NCI-H526 treated with DMSO at 0.1 percent for 48 hours (cell line): ENCODE measurements at places on chromosomes 13 and 19.

GRCh38 chr13:76319921-76320320 is 566.3 kb downstream of the KCTD12 start:
- DNase-seq: no peak

GRCh38 chr13:47076500-47076899 is 179.6 kb upstream of the HTR2A start:
- no peak for DNase-seq

GRCh38 chr19:5186293-5187050 is 154.1 kb downstream of the PTPRS start:
- DNase-seq: no peak

- DNase-seq: no peak
Observed at GRCh38 chr13:91482427-91482826, 84.0 kb downstream of the GPC5 start.

GRCh38 chr13:32125751-32126150 is 94.2 kb downstream of the FRY start:
- DNase-seq: no peak

DNA sequence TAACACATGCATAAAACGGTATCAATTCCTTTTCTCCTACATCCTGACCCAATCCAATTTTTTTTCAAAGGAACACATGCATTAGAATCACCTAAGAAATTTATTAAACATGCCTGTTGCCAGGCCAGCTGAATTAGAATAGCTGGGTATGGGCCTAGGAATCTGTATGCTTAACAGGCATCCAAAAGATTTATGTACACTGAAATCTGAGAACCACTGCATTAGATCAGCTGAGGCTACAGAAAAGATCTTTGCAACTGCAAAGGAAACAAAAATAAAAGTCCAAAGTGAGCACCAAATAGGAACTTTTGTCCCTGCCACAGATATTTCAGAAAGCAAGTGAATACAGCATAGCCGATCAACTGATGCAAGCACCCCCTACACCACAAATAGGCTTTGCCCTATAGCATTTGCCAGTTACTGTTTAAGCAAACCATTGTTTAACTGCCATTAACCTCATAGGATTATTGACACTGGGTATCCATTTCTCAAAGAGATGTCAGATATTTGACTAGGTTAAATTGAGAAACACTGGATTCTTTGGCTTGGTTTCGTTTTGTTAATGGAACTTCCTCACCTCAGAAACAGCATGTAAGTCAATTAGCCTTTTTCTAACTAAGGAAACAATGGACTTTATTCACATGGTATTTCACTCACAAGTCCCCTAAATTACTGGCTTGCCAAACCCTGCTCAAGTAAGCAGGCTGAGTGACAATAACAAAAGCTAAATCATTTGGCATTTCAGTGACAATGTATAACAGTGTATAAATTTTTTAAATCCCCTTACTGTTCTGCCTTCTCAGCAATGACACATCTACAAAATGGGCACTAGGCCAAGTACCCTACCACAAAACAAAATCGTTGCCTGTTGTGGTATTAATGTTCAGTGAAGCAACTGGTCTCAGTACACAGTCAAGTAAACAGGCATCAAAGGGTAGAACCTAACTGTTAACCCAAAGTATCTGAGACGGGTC is 67.8 kb downstream of the SUCLA2 start:
- DNase-seq: peak; percentile 37

- no peak for DNase-seq
Observed at GRCh38 chr13:85362980-85363379, 436.2 kb downstream of the SLITRK6 start.

GRCh38 chr13:99376132-99376531 is 68.9 kb upstream of the GPR183 start:
- DNase-seq: no peak

- DNase-seq: peak; percentile 72
Observed at GRCh38 chr13:36819739-36820090, 693 bp downstream of the RFXAP start.

DNA sequence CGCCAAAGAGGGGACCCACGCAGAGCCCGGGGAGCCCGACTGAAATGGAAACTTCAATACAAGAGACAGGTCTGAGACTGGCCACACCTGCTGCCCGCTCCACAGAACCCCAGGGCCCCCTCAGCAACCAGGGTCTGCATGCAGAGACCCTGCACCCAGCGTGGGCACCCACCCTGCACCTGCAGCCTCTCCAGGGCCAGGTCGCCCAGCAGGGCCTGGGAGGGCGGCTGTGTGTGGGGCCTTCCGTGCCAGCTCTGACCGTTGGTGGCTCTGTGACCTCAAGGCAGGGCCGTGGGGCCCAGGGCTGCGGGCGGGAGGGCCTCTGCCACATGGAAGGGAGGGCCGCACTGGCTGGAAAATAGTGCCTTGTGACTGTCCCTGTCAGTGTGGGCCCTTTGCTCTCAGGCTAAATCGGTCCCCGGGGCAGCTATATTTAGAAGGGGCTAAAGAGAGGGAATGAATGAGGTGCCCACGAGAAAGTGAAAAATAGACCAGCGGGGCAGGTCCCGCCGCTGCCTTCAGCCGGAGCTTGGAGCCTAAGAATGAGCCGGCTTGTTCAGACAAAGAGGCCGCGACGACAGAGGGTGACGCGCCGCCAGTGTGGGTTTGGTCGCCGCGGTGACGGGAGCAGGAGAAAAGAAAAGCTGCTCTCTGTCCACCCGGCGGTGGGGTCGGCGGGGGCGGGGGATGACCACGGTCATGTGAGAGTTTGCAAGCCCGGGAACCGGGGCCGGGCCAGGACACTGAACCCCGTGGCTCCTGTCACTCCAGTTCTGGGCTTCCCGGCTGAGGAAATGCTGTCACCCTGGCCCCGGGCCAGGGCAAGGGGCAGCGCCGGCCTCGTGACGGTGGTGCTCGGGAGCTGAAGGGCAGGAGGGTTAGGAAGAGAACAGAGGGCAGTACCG is 70.5 kb downstream of the GADD45B start:
- no peak for DNase-seq

- no peak for DNase-seq
Observed at GRCh38 chr19:2394442-2395292, 32.7 kb downstream of the TIMM13 start.

DNA sequence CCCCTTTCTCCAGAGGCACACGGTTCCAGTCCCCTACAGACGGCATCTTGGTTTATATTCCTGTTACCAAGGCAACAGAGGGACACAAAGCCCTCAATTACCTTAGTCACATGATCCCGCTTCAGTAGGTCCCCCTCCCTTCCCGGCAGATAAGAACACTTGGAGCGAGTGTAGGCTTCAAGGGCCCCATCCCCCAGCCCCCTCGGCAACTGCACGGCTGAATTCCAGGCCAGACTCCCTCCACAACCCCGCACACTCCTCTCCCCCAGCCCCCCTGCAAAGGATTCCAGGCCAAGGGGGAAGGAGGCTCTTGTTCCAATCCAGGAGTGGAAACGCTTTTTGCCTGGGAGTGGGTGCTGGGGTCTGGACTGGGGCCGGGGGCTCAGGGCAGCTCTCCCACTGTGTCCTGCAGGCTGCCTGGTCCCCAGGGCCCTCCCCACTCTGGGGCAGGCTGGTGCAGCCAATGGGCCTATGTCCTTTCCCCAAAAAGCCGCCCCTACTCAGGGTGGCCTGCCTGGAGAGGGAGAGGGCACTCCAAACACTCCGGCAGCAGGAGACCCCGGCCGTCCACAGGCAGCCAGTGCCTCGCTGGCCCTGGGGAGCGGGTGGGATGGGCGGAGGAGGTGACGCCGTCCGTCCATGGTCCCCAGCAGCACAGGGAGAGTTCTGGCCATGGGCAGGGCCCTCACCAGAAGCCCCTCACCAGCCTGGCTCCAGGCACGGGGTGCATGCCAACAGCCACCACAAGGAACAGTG is 62.6 kb downstream of the MLLT1 start:
- DNase-seq: no peak

DNA sequence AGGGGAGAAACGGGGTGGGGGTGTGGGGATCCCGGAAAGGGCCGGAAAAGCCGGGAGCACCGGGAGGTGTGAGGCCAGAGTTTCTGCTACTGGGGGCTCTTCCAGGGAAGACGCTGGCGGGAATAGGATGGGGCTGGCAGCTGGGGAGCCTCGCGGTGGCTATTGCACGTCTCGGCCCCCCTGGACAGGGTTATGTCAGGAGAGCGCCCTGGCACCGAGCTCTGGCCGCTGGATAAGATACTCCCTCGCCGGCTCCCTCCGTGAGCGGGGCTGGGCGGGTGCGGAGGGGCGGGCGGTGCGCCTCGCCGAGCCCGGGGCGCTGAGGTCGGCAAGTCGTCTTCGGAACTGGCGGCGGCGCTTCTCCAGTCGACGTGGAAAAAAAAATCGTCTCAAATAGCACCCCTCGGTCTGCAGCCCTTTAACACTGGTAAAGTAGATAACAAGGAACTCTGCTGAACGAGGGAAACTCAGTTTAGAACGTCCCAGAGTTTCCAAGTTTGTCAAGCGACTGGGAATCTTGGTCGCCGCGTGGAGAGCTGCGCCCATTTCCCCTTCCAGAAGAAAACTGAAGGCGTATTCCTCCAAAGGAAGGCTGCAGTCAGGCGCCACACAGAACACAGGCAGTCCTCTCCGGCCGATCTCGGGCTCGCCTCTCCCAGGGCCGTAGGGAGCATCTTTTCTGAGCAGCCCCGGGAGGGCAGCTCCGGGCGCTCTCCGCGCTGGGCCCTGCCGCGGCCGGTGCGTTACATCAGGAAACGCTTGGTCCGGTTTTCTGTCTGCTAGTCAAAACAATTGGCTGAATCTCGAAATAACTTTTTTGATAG is 115.1 kb downstream of the KCNRG start:
- DNase-seq: peak; percentile 67

DNA sequence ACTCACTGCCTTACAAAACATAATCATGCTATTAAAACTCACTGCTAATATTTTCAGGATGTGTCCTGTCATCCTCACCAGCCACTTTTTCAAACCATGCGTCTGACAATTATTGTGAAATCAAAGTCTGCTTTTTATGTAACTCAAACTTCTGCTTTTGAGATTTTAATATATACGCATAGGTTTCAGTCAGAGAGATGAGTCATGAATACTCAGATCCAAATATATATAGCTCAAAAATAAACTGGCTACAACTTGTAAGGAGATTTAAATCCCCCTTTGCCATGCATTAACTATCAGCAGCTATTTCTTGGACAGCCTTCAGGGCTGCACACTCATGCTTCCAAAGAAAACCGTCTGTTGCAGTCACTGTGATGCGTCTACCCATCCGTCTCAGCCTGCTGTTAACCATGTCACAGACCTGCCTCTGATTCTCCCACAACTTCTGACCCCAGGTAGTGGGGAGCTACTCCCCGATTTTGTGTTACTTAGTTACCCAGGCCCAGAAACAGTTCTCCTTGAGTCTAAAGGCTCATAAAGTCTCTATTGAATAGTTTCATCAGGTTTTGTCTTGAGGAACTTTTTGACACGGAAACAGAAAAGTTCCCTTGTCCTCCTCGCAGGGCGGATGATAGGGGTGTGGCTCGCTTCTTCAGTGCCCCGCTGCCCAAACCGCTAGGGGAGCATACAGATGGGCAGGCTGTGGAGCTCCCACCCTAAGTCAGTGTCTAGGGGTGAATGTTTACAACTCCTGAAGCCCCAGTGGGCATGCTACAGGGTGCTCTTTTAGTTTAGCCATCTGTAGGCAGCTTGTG is 33.8 kb upstream of the SGCG start:
- DNase-seq: no peak

DNA sequence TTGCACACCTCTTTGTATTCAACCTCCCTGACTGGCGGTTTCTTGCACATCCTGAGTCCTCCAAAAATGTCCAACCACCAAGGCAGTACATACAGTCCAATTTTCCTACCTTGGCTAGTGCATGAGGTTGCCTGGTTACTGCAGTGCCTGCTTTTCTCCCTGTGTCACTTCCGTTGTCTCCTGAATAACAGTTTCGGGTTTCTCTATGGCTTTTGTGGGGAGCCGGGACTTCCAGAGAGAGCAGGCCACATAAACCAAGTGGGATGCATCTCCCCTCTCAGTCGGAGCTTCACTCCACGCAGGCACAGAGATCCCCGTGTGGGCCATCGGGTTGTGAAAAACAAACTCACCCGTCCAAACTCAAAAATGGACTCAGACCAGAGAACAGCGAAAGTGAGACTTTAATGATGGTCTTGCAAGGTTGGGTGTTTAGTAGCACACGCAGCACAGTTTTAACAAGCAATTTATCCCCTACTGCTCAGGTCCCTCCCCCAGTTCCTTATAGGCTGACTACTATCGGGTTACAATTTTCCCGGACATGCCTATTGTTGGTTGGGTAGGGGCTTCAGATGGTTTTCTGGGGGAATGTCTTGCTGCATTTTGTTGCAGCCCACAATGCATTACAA is 173.1 kb downstream of the POU4F1 start:
- no peak for DNase-seq

DNA sequence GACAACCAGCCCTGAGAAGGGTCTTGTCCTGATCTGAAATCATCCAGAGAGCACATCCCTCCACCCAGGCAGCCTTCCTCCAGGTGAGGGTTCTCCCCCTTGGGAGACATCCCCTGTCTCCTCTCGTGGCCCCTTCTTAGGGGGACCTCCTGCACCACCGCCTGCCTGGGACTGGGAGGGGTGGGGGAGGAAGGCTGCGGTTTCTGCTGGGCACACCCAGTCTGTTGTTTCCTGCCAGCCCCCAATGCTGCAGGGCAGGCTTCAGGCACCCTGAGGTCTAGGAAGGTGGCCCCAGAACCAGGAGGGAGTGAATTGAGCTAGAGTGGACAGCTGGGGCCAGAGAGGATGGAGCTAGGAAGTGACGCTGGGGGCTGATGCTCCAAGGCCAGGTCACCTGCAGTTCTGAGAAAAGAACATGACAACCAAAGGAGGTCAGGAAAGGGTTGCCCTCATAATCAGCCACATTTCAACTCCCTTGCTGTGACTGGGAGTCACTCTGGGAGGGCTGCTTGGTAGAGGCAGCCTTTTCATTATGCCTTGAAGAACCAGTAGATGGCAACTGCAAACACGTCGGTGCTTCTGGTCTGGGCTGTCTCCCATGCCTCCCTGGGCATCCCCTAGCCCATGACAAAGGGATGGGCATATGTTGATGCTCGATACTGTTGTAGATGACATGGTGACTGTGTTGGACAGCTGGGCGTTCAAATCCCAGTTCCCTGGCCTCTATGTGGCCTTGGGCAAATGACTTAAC is 1.4 kb downstream of the ARHGEF18 start:
- no peak for DNase-seq
